ENCODE measurements at places on chromosomes 1 and 21.

DNA sequence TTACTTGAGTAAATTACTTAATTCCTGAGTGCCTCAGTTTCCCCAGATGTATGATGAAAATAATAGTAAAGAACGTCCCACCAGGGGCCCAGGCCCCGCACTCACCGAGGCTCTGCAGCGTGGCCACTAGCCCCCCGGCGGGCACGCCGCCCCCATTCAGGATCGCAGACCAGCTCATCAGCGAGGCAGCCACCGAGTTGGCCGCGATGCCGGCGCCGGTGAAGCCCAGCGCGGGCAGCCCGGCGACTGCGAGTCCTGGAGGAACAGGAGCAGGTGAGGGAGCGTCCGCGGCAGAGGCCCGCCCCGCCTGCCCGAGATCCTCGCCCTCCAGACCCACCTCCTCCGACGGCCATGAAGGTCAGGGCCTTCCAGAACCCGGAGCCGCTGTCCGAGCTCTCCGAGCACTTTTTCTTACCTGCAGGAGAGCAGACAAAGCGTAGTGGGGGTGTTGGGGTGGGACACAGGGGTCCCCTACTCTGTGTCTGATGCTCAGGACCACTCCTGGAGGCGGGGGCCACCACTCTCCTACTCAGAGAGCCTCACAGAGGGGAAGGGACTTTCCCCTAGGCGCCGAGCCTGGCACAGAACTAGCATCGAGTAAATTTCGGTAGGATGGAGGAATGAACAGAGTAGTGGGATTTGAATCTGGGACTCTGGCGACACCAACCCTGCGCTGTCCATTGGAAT lies 3.7 kb downstream of the IFI6 start:
- DNase-seq: no peak

DNA sequence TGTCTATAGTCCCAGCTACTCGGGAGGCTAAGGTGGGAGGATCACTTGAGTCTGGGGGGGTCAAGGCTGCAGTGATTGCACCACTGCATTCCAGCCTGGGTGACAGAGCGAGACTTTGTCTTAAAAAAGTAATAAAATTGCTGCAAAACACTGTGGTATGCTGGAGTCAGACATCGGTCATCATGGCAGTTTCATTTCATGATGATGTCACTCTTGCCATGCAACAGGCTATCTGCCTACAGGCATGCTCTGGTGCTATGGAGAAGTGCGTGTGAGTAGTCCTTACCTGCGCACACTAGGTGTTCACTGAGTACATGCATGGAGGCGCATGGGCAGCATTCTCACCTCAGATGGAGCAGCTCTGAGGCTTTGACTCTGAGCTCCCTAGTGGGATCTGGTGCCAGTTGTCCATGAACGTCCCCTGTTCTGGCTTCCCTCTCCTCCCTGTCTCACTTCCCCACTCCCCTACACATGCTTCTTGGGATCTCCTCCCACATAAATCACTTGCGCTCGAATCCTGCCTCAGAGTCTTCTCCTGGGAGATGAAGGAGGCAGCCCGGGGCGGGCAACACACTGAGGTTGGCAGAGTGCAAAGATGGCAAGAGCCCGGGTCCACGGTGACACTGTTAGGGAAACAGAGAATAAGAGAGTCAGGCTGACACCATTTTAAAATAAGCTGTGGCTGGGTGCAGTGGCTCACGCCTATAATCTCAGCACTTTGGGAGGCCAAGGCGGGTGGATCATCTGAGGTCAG lies 10.4 kb upstream of the CELA3B start:
- DNase-seq: no peak

DNA sequence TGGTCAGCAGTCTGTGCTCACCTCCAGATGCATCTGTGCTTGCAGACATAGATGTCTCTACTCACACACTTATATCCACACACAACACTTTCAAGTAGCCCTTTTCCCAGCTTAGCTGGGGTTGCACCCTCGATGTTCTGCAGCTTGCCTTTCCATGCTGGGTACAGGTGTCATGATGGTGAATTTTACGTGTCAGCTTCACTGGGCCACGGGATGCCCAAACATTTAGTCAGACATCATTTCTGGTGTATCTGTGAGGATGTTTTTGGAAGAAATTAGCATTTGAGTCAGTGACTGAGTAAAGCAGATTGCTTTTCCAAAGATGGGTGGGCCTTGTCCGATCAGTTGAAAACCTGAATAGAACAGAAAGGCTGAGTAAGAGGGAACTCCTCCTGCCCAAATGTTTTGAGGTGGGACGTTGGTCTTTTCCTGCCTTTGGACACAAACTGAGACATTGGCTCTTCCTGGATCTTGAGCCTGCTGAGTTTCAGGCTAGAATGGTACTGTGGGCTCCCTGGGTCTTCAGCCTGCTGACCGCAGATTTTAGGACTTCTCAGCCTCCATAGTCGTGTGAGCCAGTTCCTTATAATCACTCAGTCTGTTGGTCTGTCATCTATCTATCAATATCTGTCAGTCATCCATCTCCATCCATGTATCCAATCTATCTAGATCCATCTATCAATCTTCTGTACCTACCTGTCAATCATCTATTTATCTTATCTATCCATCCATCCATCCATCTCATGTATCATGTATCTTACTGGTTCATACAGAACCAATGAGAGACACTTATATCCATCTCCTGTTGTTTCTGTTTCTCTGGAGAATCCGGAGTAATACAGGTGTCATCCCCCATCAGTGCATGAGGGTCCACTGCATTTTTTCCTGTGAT lies 12.7 kb upstream of the OBSCN start:
- DNase-seq: no peak

- no peak for DNase-seq
Observed at GRCh38 chr1:18045203-18045602, 62.4 kb upstream of the IGSF21 start.

DNA sequence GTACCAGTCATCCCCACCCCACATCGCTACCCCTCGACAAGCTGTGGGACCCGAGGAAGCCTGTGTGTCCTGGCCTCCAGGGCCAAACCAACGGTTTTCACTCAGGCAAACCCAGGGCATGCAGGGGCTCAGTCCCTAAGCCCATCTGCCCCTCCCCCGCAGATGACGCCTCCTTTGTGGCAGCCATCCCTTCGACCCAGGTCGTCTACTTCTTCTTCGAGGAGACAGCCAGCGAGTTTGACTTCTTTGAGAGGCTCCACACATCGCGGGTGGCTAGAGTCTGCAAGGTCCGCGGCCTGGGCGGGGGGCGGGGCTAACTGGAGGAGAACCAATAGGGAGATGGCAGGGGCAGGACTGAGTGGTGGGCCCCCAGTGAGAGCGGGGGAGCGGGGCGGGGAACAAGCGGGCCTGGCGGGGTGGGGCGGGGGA lies 7.4 kb downstream of the SEMA4A start:
- peak; percentile 69 for DNase-seq

- DNase-seq: no peak
Observed at GRCh38 chr21:41186755-41187536, 19.0 kb downstream of the BACE2 start.

GRCh38 chr1:198187973-198188588 lies 31.3 kb downstream of the NEK7 start:
- DNase-seq: peak; percentile 64

- DNase-seq: no peak
Observed at GRCh38 chr1:228180959-228181644, 15.5 kb downstream of the IBA57 start.

GRCh38 chr1:106465666-106466065 lies 590.8 kb upstream of the PRMT6 start:
- DNase-seq: no peak

- DNase-seq: peak; percentile 70
Observed at GRCh38 chr1:11893907-11894251, 32.3 kb downstream of the KIAA2013 start.

DNA sequence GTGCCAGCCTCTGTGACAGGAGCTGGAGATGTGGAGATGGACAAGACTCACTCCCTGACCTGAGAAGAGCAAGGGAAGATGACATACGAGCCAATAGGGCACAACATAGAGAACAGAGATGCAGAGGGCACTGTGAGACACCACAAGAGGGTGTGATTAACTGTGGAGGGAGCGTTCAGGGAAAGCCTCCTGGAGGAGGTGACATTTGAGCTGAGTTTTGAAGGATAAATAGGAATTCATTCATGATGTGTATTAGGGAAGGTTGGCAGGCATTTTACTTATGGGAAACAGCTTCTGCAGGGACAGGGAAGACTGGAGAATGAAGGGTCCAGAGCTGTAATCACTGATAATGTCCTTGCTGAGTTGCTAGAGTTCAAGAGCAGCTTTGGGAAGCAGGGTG lies 25.0 kb upstream of the TENT5C start:
- DNase-seq: no peak

DNA sequence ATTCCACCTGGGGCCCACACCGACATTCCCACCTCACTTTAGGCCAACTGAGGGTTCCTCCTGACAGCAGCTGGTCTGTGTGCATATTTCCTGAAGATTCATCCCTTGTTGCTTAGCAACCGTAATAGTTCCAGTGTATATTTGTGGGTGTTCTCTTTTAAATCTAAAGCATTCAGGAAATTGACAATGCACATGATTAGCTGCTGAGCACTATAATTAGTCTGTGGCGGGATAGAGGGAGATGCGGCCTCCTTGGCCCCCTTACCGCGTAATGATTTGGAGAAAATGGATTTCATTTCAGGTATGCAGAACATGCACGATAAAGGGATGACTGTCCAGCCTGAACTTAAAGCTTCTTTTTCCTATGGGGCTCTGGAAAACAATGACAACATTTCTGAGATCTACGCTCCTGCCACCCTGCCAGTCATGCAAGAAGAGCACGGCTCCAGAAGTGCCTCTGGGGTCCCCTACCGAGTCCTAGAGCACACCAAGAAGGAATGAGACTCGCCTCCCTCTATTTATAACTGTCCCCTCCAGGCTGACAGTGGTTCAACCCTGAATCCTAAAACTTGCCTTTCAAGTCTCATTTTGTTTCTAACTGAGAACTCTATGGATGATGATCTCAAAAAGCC lies 33.8 kb upstream of the RCAN3 start:
- DNase-seq: no peak

GRCh38 chr1:160123726-160124125 lies 8.2 kb downstream of the ATP1A2 start:
- DNase-seq: no peak

DNA sequence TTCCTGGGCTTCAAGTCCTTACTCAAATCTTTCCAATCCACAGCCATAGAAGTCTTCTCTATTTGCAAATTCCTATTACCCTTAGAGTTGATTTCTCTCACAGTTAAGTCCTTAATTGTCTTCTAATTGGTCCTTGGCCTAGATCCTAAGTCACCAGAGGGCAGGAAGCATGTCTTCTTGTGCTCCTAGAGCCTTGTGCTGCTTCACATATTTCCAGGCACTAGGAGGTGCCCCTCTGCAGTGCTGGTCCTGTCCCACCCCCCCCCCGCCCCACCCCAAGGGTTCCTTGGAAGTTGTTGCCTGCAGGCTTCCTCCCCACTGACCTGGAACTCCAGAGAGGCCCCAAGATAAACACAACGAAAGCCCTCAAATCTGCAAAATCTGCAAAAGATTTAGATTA lies 28.1 kb upstream of the TARBP1 start:
- no peak for DNase-seq

DNA sequence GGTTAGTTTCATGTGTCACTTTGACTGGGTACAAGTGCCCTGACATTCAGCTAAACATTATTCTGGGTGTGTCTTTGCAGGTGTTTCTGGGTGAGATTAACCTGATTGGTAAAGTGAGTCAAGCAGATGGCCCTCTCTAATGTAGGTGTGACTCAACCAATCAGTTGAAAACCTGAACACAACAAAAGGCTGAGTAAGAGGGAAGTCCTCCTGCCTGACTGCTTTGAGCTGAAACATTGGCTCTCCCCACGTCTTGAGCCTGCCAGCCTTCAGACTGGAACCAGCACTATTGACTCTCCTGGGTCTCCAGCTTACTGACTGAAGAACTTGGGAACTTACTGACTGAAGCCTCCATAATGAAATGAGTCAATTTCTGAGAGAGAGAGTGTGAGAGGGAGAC lies 70.0 kb upstream of the C21orf91 start:
- no peak for DNase-seq

- no peak for DNase-seq
Observed at GRCh38 chr1:207040181-207040533, 7.6 kb upstream of the C1orf116 start.

DNA sequence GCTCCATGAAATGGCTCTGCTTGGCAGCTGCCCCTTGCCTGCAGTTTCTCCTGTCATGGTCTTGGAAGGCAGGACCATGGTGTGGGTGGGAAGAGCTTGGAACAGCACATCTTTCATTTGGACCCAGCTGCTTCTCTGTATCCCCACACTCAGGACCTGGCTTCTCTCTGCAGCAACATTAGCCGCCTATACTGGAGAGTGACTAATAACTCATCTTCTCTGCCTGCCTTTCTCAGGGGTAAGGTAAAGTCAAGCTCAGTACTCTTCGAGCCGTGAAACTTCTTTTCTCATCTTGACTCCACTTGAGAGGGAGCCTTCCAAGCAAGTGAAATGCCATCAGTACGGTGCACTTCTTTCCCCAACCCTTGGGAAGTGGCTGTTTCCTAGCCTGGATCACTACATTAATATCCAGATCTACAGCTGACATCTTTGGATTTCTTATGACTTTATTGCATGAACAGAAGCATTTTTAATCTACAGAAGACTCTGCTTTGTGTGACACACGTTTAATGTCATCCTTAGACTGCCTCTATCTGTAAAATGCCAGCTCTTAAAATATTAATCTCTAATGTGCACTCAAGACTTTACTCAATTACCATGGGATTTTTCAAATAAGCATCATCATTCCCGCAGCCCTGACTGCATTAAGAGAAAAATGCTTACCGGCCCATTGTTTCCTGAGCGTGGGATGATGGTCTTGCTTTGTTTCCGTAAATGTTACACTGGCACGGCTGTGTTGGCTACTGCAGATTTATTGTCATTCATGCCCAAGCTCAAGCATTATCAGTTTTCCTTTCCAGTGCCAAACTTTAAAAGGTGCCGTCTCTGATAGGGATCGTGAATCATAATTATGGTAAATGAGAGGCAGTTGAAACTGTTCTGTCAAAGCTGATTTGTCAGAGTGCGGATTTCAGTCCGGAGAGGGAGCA lies 242.9 kb downstream of the HHAT start:
- no peak for DNase-seq

GRCh38 chr1:80624682-80625081 lies 1176.1 kb upstream of the ADGRL2 start:
- DNase-seq: no peak

GRCh38 chr21:41597227-41597626 lies 89.3 kb upstream of the TMPRSS2 start:
- DNase-seq: no peak

- DNase-seq: no peak
Observed at GRCh38 chr21:17197996-17198395, 314.8 kb upstream of the CXADR start.

- no peak for DNase-seq
Observed at GRCh38 chr1:158107916-158108315, 72.8 kb upstream of the CD1D start.

DNA sequence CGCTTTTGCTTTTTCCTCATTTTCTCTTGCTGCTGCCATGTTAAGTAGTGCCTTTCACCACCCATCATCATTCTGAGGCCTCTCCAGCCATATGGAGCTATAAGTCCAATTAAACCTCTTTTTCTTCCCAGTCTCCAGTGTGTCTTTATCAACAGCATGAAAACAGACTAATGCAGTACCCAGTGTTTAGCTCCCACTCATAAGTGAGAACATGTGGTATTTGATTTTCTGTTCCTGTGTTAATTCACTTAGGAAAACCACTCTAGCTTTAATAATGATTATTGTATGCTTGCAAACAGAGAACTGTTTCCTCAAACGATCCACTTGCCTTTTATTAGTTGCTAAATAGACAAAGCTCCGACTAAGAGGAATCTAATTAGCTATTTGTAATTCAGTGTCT lies 43.3 kb downstream of the IL23R start:
- DNase-seq: no peak

- no peak for DNase-seq
Observed at GRCh38 chr1:153534226-153534924, 1.4 kb downstream of the S100A6 start.

Measured in CD4-positive, alpha-beta T cell treated with Interleukin-1 beta for 1 hour (primary cell).